Right ventricle myocardium superior (tissue), 1 donor: ENCODE measurements at places on chromosomes 7 and 10. TPM values are rescaled to one million over a fixed set of nuclear protein-coding genes. Genes with fewer than 3 reads are reported as not detected.

DNA sequence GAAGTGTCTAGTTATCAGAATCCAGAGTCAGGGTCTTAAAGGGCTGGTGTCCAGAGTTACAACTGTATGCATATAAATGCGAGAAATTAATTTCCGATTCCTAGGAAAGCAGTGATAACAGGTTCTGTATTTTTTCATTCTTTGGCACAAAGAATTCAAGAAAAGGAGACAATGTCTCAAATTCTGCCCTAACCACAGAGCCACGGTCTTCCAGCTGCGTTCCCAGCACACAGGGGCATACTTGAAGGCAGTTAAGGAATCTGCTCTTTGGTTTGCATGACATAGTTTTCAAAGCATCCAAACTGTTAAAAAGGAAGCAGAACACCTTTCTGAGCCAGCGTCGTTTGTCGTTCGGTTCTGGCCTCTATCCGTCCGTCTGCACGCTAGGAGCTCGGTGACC, 416.9 kb upstream of the MKI67 start:
- no peak for DNase-seq

DNA sequence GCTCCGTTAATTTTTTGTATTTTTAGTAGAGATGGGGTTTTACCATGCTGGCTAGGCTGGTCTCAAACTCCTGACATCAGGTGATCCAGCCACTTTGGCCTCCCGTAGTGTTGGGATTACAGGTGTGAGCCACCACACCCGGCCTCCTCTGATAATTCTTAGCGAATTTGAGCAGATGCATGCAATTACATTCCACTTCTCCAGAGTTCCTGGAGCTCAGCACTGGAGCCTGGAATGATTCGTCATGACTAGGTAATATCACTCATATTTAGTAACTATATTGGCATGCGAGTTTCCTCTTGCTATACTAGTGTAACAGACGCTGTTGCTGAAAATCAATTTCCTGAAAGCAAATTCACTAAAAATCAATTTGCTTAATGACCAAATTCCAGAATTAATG, 86.8 kb downstream of the MKX start:
- no peak for DNase-seq

DNA sequence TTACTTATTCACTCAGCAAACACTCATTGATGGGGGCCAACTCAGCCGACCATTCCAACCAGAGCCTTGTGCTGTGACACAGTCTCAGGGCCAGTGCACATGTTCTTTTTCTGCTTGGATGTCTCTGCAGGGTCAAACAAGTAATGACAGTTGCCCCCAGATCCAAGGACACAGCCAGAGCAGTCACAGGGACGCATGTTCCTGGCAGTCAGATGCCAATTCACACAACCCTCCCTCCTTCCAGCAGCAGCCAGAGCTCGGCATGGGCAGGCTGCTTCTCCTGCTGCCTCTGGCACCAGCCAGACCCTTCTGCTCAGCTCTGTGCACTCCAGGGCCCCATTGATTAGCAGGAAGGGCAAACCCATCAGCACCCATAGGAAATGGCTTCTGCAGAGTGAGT, 20.3 kb downstream of the DRGX start:
- no peak for DNase-seq

- DNase-seq, result no peak
Measured at GRCh38 chr10:66752714-66753113, 173.1 kb upstream of the LRRTM3 start.

GRCh38 chr10:69004821-69005220, 16.2 kb downstream of the KIFBP start:
- no peak for DNase-seq

The TDRD1 gene
- 5.8 TPM for total RNA-seq
